ENCODE measurements at places on chromosomes 5 and 9. TPM values are rescaled to one million over a fixed set of nuclear protein-coding genes. Genes with fewer than 3 reads are reported as not detected.

The TMEM171 gene
- 1.8 TPM for total RNA-seq

The KIAA1191 gene
- 103 TPM for total RNA-seq

The ACSL6 gene
- total RNA-seq = 4.8 TPM

The STX17 gene
- 23.2 TPM for total RNA-seq

The ARL14EPL gene
- total RNA-seq = not detected

The ORM2 gene
- total RNA-seq = 1.6 TPM

The S100Z gene
- total RNA-seq = not detected

The ANKRD31 gene
- total RNA-seq = 0.09 TPM

The TYRP1 gene
- 0.14 TPM for total RNA-seq

The ITK gene
- total RNA-seq = 0.52 TPM

The PRRC2B gene
- 314 TPM for total RNA-seq

The ASPN gene
- total RNA-seq = not detected

The SLC4A9 gene
- 0.76 TPM for total RNA-seq

The FBXL7 gene
- total RNA-seq = 14.4 TPM

The PPP3R2 gene
- total RNA-seq = not detected

The SH3TC2 gene
- total RNA-seq = 0.78 TPM

The PCDHGA7 gene
- 2.8 TPM for total RNA-seq

The ACOT12 gene
- not detected for total RNA-seq

The SMIM3 gene
- total RNA-seq = 11.1 TPM

The ADGRD2 gene
- 1.6 TPM for total RNA-seq

The FXN gene
- total RNA-seq = 28.7 TPM

The ZNF618 gene
- total RNA-seq = 22.0 TPM

The SLC6A3 gene
- 0.53 TPM for total RNA-seq

The DIAPH1 gene
- 90.9 TPM for total RNA-seq

The ABL1 gene
- 89.1 TPM for total RNA-seq

The PARP8 gene
- 28.2 TPM for total RNA-seq

The MSMP gene
- 1.2 TPM for total RNA-seq

The ANKRD20A1 gene
- total RNA-seq = 0.27 TPM

The CDC20B gene
- not detected for total RNA-seq

The NKD2 gene
- 12.8 TPM for total RNA-seq

The PCAT7 gene
- total RNA-seq = 7.4 TPM

The SPAG8 gene
- 0.50 TPM for total RNA-seq

The ANXA1 gene
- total RNA-seq = 1.7 TPM

The LCN10 gene
- total RNA-seq = 2.4 TPM

The SNCAIP gene
- total RNA-seq = 9.7 TPM

The SLC36A2 gene
- not detected for total RNA-seq

The ANKRD33B gene
- 5.9 TPM for total RNA-seq

The BARHL1 gene
- total RNA-seq = not detected

The STOM gene
- total RNA-seq = 32.9 TPM

The PPP1R2B gene
- total RNA-seq = not detected

The TMEM174 gene
- total RNA-seq = not detected

The PLAC8L1 gene
- total RNA-seq = 0.30 TPM

The SEMA5A gene
- 14.3 TPM for total RNA-seq

The FGF1 gene
- not detected for total RNA-seq

The CXXC5 gene
- 77.5 TPM for total RNA-seq

The IFNA13 gene
- total RNA-seq = not detected

The S1PR3 gene
- total RNA-seq = 7.1 TPM

Measured in WTC11 (cell line).